Activated CD4-positive, alpha-beta T cell treated with anti-CD3 and anti-CD28 coated beads, Interleukin-2, amount 10 ng/mL, durations not matched to agents 24 days and 14 days (primary cell): ENCODE measurements at places on chromosomes 4 and X. TPM values are rescaled to one million over a fixed set of nuclear protein-coding genes. Genes with fewer than 3 reads are reported as not detected.

TET2 gene
- 26.1 and 28.9 TPM in 2 replicates for total RNA-seq

- DNase-seq, result no peak
Measured at GRCh38 chr4:99029018-99029735, 33.7 kb downstream of the METAP1 start.

EXOC1 gene
- 20.8 and 21.5 TPM in 2 replicates for total RNA-seq

DNA sequence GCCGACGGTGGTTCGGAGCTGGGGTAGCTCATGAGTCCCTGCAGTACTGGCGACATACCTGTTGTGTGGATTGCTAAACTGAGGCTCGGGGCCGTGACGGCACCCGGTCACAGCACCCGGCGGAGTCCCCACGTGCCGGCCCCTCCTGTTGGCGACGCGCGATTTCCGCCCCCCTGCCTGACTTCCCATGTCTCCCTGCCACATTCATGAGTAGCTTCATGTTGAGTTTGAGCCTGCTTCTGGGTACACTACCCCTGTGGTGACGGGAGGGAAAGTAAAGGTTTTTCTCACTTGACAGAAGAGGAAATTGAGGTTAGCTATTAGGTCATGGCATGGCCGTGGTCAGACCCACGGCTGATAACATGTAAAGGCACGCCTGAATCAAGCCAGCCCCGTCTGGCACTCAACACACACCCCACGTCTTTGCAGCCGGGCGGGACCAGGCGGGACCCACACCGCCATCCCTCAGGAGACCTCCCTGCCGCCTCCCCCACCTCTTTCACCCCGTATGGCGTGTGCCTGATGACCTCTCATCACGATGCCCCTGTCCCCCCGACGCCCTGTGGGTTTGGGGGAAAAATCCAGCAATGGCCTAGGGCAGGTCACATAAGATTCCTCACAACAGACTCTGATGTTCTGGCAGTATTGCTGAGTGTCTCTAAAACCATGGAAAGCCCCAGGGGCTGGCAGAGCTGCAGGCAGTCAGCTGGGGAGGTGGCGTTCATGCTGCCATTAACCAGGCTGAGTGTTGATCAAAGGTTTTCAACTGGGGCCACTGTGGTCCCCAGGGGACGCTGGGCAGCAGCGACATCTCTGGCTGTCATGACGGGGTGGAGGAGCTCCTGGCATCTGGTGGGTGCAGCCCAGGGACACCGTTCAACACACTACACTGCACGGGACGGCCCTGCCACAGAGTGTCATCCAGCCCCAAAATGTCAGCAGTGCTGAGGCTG lies 29.2 kb downstream of the P2RY8 start:
- DNase-seq, result peak; percentile 58

PRSS48 gene
- not detected in 2 replicates for total RNA-seq

- no peak for DNase-seq
Measured at GRCh38 chr4:94689155-94689860, 68.4 kb upstream of the BMPR1B start.

DNA sequence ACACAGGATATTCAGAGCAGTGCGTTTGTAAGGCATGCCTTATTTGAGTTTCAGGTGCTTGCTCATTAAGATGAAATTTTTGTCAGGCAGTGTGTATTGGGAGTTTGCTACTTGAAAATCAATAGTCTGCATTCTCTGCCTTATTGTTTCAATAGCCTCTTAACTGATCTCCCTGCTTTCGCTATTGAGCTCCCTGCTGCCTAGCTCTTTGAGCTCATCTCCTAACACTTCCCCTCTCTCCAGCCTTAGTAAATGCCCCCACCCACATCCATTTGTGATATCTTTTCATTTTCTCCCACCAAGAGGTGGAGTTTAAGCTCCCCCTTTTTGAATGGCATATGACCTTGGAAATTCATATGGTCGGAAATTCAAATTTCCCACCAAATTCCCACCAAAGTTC lies 256.6 kb downstream of the IL1RAPL1 start:
- DNase-seq, result no peak

DNA sequence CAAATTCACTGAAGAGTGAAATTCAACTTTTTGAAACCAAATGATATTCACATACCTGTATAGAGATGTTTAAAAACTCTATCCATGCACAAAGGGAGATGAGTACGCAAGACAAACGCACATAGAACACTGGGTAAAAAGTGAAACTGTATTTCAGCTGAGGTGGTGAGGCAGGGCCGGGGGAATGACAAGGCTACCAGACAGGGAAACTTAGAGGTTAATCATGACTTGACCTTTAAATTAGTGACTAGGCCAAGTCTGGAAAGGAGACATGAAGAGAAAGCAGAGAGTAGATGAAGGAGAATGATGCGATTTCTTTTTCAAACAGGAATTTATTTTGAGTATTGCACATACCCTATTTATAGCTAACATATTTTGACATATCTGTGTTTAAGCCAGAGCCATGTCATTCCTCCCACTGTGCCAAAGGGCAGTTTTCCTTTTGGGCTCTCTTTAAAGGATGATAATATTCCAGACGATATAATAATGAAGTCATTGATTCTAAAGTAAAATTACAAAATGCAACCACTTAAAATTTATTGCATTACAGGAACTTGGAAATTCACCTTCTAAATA lies 49.4 kb downstream of the ARHGEF6 start:
- DNase-seq, result no peak

ZCCHC18 gene
- total RNA-seq, result 0.35 and 0.69 TPM in 2 replicates

DNA sequence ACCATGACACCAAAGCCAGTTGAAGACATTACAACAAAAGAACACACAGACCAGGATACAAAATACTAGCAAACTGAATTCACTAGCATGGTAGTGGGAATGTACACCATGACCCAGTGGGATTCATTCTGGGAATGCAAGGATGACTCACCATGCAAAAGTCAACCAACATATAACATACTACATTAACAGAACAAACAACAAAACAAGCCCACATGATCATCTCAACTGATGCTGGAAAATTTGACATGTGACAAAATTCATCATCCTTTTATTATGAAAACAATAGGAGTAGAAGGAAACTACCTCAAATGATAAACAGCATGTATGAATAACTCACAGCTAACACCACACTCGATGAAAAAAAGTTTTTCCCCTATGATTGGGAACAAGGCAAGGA lies 190.2 kb downstream of the DCLK2 start:
- no peak for DNase-seq

ERAS gene
- not detected in 2 replicates for total RNA-seq

DNA sequence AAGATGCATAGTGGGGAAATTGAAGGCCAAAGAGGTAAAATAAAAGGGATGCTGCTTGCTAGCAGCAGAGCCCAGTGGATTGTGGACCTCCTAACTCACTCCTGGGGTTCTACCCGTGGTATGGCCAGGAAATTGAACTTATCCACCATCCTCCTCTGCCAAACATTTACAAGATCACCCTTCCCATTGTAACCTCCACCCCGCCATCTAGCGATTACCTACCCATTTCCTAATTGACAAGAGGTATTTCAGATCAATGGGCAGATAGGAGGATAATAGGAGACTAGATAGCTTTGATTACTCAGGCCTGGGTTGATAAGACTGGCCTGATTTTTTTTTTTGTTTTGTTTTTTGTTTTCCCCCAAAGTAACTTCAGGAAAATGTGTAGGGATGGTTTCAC lies 67.8 kb downstream of the REPS2 start:
- no peak for DNase-seq

- no peak for DNase-seq
Measured at GRCh38 chr4:155081222-155081621, 127.2 kb upstream of the NPY2R start.

DNA sequence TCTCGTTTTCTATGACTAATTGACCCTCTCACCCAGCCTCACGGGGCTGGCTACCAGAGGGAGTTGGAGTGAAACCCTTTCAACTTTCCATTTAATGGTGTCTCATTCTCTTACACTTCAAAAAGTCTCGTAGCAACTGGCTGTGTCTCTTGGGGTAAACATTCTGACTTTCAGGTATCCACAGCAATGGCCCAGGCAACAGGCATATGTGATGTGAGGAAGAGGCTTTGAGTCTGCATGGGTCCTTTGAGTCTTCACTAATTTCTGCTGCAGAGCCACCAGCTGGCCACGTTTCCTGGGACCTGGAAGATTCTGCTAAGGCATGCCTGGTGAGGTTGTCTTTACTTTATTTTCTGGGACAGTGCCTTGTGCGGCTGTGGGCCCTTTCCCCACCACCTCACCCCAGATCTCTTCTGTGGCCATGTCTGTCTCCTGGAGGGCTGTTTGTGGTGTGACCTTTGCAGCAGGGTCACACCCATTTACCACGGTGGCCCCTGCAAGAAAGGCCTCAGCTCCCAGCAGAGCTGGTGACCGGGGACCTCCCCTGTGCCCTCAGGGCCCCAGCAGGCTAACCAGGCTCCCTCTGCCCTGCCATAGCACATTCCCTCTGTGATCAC lies 112.5 kb upstream of the FRG1 start:
- DNase-seq, result no peak

DNA sequence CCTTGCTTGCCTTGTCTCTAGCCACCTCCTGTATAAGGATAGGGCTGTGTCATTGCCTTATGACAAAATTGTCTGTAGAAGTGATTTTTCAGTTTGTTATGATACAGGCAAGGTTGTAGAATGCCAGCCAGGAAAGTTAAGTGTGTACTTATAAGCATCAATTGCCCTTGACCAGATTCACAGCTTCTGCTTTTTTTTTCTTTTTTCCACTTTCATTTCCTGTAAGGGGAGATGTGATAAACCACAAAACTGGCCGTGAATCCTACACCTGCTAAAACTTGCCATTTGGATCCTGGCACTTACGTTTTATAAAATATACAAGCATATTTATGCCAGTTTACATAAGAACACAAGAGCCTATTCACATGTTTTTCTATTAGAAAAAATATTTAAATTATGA lies 35.0 kb upstream of the BMPR1B start:
- DNase-seq, result no peak

PDZD4 gene
- total RNA-seq, result 0.26 and 0.58 TPM in 2 replicates

ADAMTS3 gene
- not detected in 2 replicates for total RNA-seq

- DNase-seq, result no peak
Measured at GRCh38 chr4:173039617-173040577, 128.7 kb upstream of the GALNT7 start.

DNA sequence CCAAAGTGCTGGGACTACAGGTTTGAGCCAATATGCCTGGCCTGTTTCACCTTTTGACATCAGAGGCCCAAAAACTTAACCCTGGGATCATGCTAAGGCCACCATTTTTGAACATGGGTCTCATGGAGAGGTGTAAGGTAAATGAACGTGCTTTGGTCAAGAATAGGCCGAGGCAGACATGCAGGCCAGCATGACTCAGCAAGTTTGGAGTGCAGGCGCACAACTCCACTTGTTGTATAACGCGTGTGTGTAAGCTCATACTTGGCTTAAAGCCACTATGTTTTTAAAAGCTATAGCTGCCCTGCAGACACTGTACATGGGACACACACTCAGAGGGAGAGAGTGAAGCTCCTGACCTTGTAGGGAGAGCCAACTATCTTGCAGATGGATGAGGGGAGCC lies 43.8 kb upstream of the HPSE start:
- peak; percentile 62 for DNase-seq

DNA sequence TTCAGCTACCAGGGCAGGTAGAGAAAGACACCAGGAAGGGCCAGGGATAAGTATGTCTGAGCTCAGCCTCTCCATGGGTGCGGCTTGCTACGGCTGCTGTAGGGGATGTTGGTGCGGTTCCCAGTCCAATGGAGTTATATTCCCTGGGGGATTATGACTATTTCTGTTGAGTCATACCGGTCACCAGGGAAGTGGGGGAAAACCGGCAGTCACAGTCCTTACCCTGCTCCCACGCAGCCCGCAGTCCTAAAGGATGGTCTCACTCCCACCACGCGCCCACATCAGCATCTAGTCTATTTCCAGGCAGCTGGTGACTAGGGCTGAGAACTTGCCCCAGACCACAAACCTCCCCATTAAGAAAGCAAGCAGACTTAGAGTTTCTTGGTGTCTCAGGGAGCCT lies 191.6 kb downstream of the VEGFC start:
- DNase-seq, result no peak

RADX gene
- total RNA-seq, result 5.7 and 7.4 TPM in 2 replicates

- peak; percentile 82 for DNase-seq
Measured at GRCh38 chr4:8200302-8200975, 1.3 kb downstream of the SH3TC1 start.

DNA sequence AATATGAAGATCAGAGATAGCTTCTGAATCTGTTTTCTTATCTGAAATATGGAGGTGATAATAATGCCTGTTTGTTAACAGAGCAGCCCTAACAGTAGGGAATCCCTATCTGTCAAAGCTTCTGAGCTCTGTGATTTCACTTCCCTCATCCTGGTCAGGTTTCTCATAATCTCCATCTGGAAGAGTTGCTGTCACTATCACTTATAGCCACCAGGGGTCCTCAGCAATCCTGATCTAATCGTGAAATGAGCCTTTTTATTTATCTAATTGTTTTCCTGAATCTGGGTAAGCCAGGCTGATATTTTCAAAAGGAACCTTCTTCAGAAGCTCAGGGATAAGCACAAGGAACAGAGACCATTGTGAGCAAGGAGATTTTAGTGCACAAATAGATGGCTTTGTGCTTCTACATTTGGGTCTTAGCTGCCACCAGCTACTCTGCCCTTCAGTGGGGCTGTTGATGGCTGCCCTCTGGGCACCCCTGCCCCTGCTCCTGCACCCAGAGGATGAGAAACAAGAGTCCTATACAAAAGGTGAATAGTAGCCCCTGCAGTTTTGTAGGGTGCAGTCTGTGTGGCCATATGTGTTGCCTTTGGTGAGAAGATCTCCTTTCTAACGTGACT lies 196.4 kb upstream of the RADX start:
- DNase-seq, result peak; percentile 53

- DNase-seq, result no peak
Measured at GRCh38 chrX:111123606-111124179, 27.7 kb downstream of the PAK3 start.

DNA sequence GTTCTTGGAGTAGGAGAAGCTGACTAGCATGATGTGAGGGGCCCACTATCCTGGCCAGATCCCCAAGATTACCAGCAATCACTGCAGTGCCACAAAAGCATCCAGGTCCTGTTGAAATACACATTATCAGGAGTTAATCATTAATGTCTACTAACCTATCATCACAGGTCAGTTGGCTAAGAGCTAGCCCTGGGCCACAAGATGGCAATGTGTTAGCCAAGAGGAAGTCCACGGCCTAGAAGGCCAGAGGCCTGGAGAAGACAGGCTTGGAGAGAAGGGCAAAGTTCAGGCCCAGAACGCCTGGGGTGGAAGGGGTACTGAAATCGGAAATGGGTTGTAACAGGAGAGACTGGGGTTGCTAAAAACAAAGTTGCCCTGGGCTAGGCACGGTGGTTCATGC lies 19.9 kb upstream of the KIAA1210 start:
- DNase-seq, result no peak

ASB9 gene
- 0.24 and 0.33 TPM in 2 replicates for total RNA-seq

GRCh38 chr4:165393051-165393450 lies 14.2 kb downstream of the CPE start:
- no peak for DNase-seq

DNA sequence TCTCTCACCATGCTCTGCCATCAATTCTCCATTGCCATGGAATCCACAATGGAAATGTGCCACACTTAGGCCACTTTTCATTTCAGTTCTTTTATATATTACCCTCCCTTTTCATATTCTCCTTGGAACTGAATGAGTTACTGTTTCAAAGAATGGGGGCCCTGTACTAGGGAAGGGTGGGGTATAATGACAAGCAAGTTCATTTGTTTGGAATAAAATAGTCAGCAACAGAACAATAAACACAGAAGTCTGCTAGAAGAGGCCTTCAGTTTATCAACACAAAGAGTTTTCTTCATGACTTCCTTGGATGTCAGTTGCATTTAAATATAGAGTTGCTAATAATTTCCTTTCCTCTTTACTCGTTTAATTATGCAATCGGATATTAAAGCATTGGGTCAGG lies 478.3 kb upstream of the FTHL17 start:
- DNase-seq, result no peak

GRCh38 chr4:154977228-154977627 lies 196.2 kb downstream of the RBM46 start:
- DNase-seq, result no peak
